ENCODE measurements at places on chromosomes 4 and X. TPM values are rescaled to one million over a fixed set of nuclear protein-coding genes. Genes with fewer than 3 reads are reported as not detected.

LRCH2 gene
- total RNA-seq, result 7.9 TPM

GRCh38 chrX:69062493-69062892 lies 102.8 kb downstream of the PJA1 start:
- no peaks in the 10 kb centered on the region for H3K27me3 ChIP-seq
- no peak overlapping the region for H3K27ac ChIP-seq
- peak; percentile 59 for DNase-seq
- H3K36me3 ChIP-seq, result no peaks in the 10 kb centered on the region

DNA sequence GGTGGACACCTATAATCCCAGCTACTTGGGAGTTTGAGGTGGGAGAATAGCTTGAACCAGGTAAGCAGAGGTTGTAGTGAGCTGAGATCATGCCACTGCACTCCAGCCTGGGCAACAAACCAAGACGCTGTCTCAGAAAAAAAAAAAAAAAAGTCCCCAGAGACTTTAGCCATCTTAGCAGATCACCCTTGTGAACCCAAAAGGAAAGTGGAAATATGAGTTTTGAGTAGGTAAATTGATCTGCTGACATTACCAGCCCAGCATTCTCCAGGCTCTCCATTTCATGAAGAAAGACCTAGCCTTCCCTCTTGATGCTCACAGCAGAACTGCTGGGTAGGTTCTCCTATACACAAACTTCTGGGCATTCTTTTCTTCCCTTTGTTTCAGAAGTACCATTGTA lies 24.5 kb upstream of the HNRNPD start:
- H3K36me3 ChIP-seq, result no peaks in the 10 kb centered on the region
- H3K4me1 ChIP-seq, result no peaks in the 10 kb centered on the region
- no peak for DNase-seq
- no peak overlapping the region for H3K27ac ChIP-seq
- no peaks in the 10 kb centered on the region for H3K27me3 ChIP-seq

DNA sequence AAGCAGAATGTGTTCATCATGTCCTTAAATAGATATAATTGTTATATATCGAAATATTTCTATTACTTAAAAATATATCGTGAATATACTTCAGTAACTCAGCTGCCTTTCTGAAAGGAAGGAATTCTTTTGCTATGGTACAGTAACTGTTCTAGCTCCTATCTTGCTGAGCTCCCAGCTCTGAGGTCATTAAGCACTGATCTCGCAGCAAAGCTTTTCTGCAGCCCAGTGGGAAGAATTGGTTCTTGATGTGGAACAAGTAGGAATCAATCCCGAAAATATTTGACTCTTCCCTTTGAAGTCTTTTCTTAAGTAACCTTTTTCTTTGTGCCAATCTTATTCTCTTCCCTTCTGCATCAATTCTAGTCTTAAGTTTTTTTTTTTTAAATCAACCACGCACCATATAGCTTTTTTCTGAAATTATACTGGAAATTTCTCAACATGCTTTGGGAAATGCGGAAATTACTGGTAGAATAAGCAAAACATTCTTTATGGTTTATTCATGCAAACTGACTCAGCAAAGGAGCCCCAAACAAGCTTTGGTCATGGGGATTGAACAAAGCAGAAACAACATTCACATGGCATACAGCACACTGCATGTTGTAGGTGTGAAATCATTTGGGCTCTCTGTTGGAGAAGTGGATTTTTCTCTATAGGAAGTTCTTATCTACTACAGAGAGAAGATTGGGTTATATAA lies 428.9 kb upstream of the GNPDA2 start:
- no peak overlapping the region for H3K4me3 ChIP-seq
- H3K27ac ChIP-seq, result no peak overlapping the region
- H3K4me1 ChIP-seq, result no peaks in the 10 kb centered on the region
- H3K27me3 ChIP-seq, result no peaks in the 10 kb centered on the region

DNA sequence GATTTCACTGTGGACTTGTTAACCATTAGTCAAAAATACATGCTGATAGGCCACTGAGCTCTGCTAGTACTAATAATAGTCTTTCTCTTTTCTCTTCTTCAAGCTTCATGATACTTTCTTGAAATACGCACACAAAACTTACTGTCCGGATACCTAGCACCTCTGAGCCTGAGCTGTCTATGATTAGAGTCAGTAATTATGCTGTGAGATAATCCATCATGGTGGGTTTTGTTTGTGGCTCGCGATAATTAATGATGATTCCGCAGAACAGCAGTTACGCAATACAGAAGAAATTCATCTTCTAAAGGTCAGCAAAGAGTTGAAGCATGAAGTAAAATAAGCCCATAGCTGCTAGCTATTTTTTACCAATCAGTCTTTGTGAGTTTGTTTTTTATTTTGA lies 511.5 kb upstream of the GALNT7 start:
- no peak for DNase-seq
- H3K27me3 ChIP-seq, result no peaks in the 10 kb centered on the region
- no peak overlapping the region for H3K4me3 ChIP-seq
- no peak overlapping the region for H3K27ac ChIP-seq
